Right ventricle myocardium superior (tissue), 1 donor: ENCODE measurements at places on chromosomes 11 and 22. TPM values are rescaled to one million over a fixed set of nuclear protein-coding genes. Genes with fewer than 3 reads are reported as not detected.
A peak's percentile ranks its signal among the peaks of the same experiment; 100 is the strongest.

Gene ARHGAP8
- total RNA-seq, result not detected

Gene CHADL
- total RNA-seq, result 22.6 TPM

Gene TENM4
- 0.81 TPM for total RNA-seq

Gene OR4C3
- total RNA-seq, result not detected

Gene CLCF1
- total RNA-seq, result 0.27 TPM

Gene TXN2
- total RNA-seq, result 123 TPM

GRCh38 chr22:19710020-19710768 lies 4.1 kb upstream of the SEPTIN5 start:
- peak; percentile 35 for DNase-seq

DNA sequence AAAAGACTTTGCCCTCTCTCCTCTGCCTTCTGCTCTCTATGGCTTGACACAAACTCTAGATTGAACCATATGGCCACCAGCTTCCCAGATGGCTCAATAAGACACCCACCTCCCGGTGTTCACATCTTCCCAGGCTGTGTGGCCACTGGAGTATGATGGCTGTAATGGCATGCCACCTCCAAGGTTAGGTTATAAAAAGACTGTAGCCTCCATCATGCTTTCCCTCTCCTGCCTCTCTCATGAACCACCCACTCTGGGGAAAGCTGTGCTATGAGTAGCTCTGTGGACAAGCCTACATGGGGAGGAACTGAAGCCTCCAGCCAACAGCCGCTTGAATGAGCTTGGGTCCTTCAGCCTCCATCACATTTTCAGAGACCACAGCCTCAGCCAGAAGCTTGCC lies 479.2 kb downstream of the MIAT start:
- no peak for DNase-seq

DNA sequence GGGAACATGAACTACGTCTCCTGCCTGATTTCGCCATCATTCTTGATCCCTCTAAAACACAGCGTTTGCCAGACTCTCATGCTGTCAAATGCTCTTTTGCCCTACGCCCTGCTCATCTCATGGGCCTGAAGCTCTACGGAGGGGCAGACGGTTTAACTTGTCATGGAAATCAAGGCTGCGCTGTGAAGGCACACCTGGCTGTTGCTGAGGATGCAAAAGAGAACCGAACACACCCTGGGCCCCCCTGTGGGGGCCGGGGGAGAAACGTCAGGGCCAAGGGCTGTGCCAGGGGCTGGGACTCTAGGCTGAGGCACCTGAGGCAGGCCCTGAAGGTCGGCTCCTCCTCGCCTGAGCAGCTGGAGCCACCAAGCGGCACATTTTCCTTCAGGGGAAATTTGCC lies 957.2 kb downstream of the BRD1 start:
- DNase-seq, result no peak

DNA sequence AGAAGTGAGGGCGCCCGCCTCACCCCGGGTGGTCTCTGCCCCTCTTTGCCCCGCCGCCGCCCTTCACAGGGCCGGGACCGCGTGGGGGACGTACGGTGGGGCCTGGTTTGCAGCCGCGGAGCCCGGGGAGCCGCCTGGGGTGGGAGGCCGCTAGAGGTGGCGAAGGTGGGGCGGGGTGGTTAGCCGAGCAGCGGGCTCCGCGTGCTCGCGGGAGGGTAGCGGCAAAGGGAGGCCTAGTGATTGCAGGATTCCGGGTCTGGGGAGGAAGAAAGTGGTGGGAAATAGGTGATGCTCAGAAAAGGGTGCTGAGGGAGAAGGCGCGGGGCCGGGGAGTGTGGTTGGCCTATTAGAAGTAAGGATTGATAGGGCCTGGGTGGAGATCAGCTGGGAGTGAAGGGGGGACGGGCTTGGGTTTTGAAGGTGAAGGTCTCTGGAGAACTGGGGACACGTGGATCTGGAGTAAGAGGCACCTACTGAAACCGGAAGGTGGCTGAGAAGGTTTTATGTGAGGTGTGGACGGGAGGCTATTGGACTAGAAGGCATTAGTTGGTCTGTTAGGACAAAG lies 571 bp downstream of the FAR1 start:
- DNase-seq, result no peak

- no peak for DNase-seq
Observed at GRCh38 chr11:108662700-108663099, 2.2 kb upstream of the DDX10 start.

DNA sequence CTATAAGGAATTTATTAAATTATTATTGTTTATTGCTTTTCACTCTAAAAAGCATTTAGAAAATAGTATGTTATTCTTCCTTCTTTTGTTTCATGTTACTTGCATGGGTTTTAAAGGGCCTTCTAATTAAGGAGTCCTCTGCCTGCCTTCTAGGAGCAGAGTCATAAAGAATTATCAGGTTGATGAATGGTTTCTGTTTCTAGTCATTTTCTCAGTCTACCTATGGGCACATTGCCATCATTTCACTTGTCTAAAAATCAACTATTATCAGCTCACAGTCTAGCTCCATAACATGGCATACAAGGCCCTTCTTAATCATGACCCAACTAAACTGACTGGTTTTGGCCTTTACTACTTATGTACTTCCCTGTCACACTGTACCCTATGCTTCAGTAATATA lies 16.2 kb downstream of the DYNC2H1 start:
- no peak for DNase-seq

DNA sequence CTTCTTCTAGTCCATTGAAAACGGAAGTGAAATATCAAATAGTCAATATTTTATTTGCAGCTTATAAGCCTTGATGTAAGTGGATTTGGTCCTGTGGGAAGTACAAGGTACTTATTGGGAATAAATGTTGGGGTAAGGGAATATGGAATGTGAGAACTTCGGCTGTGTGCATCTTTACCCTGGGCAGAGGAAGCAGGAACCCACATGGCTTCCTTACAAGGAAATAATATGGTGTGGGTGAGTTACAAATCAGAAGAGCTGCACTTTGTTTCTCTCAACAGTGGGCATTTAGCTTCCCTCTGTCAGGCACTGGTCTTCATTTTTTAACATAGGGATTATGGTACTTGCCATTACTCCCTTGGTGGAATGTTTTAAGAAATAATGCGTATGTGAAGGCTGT lies 77.9 kb downstream of the SCN3B start:
- no peak for DNase-seq
